AML-193 (cell line): ENCODE measurements at places on chromosomes 12 and 14.
A peak's percentile ranks its signal among the peaks of the same experiment; 100 is the strongest.

GRCh38 chr12:28463396-28463795 lies 273.1 kb downstream of the CCDC91 start:
- no peak for DNase-seq

DNA sequence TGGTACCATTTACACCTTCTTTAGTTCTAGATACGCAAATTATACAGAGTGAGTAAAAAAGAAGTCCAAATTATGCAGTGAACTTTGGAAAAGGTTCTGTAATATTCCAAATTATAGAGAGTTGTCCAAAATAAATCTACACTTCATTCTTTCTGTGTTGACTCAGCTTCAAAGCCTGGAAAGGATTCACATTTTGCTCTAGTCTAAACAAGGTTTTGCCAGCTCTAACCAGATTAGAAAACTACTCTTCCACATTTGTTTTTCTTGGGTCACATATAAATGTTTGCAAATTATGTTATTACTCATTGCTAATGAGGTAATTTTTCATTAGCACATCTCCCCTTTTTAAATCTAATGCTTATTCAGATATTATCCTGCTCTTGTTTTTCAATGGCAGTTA lies 1562.4 kb upstream of the SEL1L start:
- DNase-seq, result no peak

DNA sequence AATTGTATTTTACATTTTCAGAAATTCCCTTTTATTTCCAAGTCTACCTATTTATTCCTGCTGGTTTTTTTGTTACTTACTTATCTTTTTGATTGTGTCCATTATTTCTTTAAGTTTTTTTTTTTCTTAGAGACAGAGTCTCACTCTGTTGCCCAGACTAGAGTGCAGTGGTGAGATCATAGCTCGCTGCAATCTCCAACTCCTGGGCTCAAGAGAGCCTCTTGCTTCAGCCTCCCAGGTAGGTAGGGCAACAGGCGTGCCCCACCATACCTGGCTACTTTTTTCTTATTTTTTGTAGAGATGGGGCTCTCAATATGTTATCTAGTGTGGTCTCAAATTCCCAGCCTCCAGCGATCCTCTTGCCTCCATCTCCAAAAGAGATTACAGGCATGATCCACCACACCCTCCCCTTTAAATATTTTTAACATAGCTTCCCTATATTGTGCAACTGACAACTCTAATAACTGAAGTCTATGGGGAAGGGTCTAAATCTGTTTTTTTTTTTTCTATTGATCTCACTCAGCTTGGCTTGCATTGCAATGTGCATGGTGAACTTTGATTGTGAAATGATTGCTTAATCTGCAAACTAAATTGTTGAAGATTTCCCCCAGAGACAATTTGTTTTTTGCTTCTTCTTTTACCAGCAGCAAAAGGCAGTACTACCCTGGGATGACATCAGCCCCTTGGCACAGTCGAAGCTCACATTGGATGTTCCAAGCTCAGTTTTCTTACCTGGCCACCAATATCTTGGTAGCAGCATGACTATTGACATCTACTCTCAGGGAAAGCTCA lies 25.7 kb upstream of the COCH start:
- peak; percentile 68 for DNase-seq

DNA sequence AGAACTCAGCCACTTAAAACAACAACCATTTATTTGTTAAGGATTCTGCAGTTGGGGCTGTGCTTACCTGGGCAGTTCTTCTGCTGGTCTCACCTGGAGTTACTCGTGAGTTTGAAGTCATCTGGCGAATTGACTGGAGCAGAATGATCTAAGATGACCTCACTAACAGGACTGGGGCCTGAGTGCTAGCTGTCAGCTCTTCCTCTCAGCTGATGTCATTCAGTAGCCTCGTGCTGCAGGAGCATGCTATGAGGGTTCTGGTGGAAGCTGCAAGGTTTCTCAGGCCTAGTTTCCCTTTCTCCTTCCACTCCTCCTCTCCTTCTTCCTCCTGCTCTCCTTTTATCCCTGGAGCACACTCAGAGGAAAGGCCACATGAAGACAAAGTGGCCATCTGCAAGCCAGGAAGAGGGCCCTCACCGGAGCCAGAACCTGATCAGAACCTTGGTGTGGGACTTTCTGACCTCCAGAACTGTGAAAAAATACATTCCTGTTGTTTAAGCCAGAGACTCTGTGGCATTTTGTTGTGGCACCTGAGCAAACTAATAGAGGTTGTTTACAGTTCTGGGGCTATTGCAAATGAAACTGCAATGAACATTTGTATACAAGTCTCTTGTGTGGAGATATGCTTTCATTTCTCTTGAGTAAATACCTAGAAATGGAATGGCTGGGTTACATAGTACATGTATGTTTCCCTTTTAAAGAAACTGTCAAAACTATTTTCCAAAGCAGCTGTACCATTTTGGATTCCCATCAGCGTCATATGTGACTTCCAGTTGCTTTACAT lies 21.9 kb upstream of the MAP3K9 start:
- DNase-seq, result no peak

DNA sequence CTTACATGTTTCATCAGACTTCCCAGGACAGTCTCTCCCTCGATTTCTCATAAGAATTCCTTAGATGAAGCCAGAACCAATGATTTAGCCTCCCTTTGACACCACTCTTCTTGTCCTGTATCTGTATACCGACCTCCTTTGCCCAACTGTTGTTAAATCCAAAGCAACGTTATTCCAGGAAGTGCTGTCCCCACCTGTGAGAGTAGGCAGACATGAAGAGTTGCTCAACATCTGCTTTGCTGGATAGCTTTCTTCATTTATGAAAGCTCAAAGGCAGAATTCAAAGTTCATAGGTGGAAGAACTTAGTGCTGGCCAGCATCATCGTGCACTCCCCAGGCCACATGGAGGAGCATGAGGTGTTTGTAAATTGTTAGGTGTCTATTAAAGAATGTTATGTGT lies 55.6 kb downstream of the GTF2A1 start:
- peak; percentile 40 for DNase-seq

DNA sequence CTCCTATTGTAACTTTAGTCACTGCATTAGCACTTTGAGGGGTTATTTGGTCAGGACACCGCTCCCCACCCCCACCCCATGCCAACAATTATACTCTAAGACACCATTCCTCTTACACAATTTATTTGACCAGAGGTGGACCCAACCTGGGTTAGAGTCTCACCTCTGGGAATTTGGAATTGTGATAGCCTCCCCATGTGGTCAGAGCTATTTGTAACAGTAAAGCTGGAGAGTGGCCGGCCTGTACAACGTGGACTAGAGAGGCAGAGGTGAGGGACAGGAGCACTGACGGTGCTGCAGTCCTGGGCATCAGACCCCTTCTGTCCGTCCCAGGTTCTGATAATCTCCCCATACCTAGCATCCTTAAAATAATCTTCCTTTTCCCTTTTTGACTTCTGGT lies 3.3 kb upstream of the HAL start:
- DNase-seq, result no peak

GRCh38 chr14:63228217-63228616 lies 24.0 kb downstream of the RHOJ start:
- no peak for DNase-seq
